ENCODE measurements at places on chromosomes 7 and 10. TPM values are rescaled to one million over a fixed set of nuclear protein-coding genes. Genes with fewer than 3 reads are reported as not detected.

The ZP3 gene
- total RNA-seq = 2.1 TPM

The GFRA1 gene
- total RNA-seq = 1.6 TPM

The LHFPL3 gene
- not detected for total RNA-seq

The TAS2R5 gene
- 0.57 TPM for total RNA-seq

The TSPAN15 gene
- total RNA-seq = 0.85 TPM

The TAS2R4 gene
- total RNA-seq = 0.92 TPM

The NACAD gene
- total RNA-seq = 0.83 TPM

All from smooth muscle cell of bladder (primary cell).